ENCODE measurements at places on chromosomes 2 and 18.

DNA sequence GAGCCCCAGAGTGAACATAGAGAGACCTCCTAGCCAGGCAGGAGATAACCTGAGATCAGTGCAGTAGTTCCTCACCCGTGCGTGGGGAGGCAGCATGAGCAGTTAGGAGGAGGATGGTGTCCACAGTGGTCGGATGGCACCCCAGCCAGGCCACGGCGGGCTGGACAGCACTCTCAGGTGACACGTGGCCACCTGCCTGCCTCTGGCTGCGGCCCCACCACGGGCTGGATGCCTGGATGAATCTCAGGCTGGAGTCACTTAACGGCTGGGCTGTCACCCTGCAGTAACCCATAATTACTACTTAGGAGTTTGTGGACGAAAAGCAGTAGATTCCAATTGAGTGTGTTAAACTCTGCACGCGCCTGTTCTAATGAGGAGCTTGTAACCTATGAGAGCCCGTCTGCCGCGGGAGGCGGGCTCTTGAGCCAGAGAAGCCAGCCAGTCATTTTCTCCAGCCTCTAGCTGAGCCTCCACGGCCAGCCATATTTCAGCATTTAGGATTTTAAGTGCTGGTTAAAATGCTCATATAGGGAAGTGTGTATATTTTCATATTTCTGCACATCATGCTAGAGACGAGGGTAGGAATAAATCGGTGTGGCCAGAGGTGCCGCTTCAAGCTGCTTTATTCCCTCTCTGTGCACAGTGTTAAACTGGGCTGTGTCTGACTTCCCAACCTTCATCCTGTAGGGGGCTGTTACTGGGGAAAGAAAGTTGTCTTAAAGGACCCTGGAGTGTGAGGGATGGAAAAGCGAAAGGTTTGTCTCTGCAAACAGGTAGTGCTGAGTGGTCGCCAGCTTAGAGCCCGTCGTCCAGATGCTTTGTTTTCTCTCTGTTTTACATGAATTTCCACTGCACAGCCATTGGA lies 144.0 kb downstream of the GLI2 start:
- H3K4me1 ChIP-seq = peaks cover 16% of the 10 kb centered on the region
- no peak overlapping the region for H3K4me3 ChIP-seq
- H3K36me3 ChIP-seq = no peaks in the 10 kb centered on the region
- no peaks in the 10 kb centered on the region for H3K27me3 ChIP-seq
- H3K27ac ChIP-seq = no peak overlapping the region

- H3K4me1 ChIP-seq = no peaks in the 10 kb centered on the region
- no peak for DNase-seq
- no peaks in the 10 kb centered on the region for H3K27me3 ChIP-seq
- no peak overlapping the region for H3K27ac ChIP-seq
These were observed 295.4 kb downstream of the ZEB2 start for GRCh38 chr2:144224472-144224871.

DNA sequence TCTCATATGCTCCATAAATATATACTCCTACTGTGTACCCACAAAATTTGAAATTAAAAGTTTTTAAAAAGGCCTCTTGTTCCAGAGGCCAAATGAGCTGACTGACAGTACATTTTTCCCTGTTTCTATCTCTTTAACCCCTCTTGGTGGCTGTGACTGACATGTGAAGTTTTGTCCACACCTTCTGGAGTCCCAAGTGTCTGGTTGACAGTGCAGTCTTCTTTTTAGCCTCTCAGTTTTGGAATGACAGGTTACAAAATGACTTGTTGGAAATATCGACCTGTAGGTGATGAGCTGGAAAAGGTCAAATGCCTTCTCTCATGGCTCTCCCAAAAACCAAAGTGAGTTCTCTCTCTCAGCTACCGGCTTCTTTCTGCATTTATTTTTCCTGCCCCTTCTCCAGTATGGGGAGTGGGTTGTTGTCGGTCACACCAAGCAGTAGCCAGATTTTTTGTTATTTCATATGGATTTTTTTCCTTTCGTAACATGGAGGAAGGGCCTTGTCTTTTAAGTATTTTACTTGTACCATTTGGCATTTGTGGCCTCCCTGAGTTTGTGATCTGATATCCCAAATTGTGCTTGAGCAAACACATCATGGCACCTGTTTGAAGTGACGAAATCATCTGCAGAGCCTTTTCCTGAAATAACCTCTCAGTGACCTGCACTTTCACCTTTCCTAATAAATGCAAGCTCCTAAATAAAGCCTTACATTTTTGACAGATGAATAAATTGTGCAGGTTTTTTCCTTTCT lies 143.9 kb downstream of the ESCO1 start:
- H3K4me3 ChIP-seq = no peak overlapping the region
- no peaks in the 10 kb centered on the region for H3K36me3 ChIP-seq
- no peaks in the 10 kb centered on the region for H3K4me1 ChIP-seq
- no peaks in the 10 kb centered on the region for H3K27me3 ChIP-seq
- H3K27ac ChIP-seq = no peak overlapping the region
- DNase-seq = no peak

GRCh38 chr2:109128616-109129355 lies at the start of gene SH3RF3:
Gene SH3RF3 (plus strand): TSS chr2:109129205.
- no peak for DNase-seq
- H3K27ac ChIP-seq = peak within 1 kb of the TSS; percentile 73
- peak within 1 kb of the TSS; percentile 85 for H3K4me3 ChIP-seq

- H3K4me3 ChIP-seq = peak within 1 kb of the TSS; percentile 99
- H3K27me3 ChIP-seq = no peaks in the 10 kb centered on the region
- peaks cover 46% of the 10 kb centered on the region for H3K4me1 ChIP-seq
These were observed at the start of gene CLASP1 for GRCh38 chr2:121649149-121649595. Gene CLASP1 (minus strand): TSS chr2:121649462. CDS start chr2:121605895, 43,567 bp downstream.

- peaks cover 10% of the 10 kb centered on the region for H3K27me3 ChIP-seq
- no peak for DNase-seq
- no peaks in the 10 kb centered on the region for H3K4me1 ChIP-seq
These were observed 26.9 kb downstream of the LOXHD1 start for GRCh38 chr18:46630160-46630559.
